ENCODE measurements at places on chromosomes 7 and 10.

GRCh38 chr10:30158325-30158960 is 99.1 kb upstream of the JCAD start:
- H3K4me3 ChIP-seq: no peak overlapping the region
- no peak overlapping the region for H3K27ac ChIP-seq
- no peak for DNase-seq
- H3K36me3 ChIP-seq: no peaks in the 10 kb centered on the region

DNA sequence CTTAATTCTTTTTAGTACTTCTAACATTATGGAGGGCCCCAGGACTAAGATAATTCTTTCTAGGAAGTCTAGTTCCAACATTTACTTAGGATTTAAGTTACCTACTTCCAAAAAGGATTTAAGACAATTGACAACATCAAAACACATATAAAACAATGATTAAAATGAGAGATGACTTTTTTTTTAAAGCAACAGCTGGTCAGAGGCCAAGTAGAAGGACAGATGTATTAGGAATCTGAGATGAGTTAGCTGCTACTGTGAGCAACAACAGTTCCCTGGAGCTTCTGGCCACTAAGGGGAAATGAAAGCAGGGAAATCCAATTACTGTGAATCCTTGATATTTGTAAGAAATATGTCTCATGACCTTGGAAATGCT is 222.3 kb downstream of the PHTF2 start:
- no peak overlapping the region for H3K27ac ChIP-seq
- DNase-seq: peak; percentile 33
- 0 out of 2 replicates have a peak overlapping the region, but pooled peaks have one; percentile 66 for H3K4me3 ChIP-seq
- H3K27me3 ChIP-seq: no peaks in the 10 kb centered on the region

DNA sequence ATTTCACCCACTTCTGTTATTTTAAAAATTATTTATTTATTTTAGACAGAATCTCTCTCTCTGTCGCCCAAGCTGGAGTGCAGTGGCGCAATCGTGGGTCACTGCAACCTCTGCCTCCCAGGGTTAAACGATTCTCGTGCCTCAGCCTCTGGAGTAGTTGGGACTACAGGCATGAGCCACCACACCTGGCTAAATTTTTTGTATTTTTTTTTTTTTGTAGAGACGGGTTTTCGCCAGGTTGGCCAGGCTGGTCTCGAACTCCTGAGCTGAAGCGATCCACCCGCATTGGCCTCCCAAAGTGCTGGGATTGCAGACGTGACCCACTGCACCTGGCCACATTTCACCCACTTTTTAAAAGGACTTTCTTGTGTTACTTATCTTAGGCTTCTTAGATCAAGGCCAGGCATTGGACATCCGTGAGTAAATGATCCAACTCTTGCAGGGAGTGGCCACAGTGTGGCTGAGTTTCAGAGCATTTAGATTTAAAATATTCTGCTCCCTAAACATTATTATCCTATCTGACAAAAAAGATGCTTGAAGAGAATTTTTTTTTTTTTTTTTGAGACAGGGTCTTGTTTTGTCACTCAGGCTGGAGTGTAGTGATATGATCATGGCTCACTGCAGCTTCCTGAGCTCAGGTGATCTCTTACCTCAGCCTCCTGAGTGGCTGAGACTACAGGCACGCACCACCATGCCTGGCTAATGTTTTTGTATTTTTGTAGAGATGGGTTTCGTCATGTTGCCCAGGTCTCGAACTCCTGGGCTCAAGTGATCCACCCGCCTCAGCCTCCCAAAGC is 14.4 kb downstream of the SNX10 start:
- H3K27ac ChIP-seq: no peak overlapping the region
- H3K4me3 ChIP-seq: no peak overlapping the region
- no peaks in the 10 kb centered on the region for H3K4me1 ChIP-seq
- DNase-seq: no peak
- 0 out of 2 replicates have a peak, but pooled peaks cover 12% of the 10 kb centered on the region for H3K27me3 ChIP-seq
- H3K36me3 ChIP-seq: no peaks in the 10 kb centered on the region

- H3K27ac ChIP-seq: peak overlapping the region; percentile 32
- peak overlapping the region; percentile 46 for H3K4me3 ChIP-seq
- H3K27me3 ChIP-seq: no peaks in the 10 kb centered on the region
- peaks cover 13% of the 10 kb centered on the region for H3K4me1 ChIP-seq
- DNase-seq: no peak
- no peaks in the 10 kb centered on the region for H3K36me3 ChIP-seq
Measured at GRCh38 chr7:94367949-94368348, 26.7 kb upstream of the COL1A2 start.

GRCh38 chr7:150969475-150969874 is 8.6 kb downstream of the KCNH2 start:
- no peak for DNase-seq

DNA sequence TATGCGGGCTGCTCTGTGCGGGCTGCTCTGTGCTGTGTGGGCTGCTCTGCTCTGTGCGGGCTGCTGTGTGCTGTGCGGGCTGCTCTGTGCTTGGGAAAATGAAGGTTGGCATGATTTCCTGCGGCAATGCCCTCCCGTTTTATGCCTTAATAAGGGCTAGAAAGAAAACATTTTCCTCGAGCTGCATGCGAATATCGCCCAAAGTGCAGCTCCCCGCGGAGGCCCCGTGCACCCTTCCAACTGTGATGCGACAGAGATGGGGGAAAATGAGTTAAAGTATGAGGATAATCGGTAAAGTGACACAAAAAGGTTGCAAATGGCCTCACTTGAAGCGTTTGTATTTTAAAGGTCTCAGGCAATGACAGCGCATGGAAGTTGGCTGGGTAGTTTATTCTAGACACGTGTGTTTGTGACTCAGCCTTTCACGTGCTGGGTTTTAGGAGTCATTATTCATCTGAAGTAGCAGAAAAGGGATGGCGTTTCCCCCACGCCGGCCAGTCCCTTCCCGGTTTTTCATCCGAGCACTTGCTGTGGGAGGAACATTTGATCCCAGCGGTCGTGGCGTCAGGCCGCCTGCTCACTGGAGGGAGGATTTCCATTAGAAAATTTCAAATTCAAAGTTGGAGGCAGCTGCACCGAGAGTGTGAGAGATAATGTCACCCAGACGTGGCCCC is 220.7 kb downstream of the ADARB2 start:
- no peak overlapping the region for H3K4me3 ChIP-seq
- no peak for DNase-seq
- no peaks in the 10 kb centered on the region for H3K4me1 ChIP-seq
- H3K27ac ChIP-seq: no peak overlapping the region
- no peaks in the 10 kb centered on the region for H3K27me3 ChIP-seq
- H3K36me3 ChIP-seq: no peaks in the 10 kb centered on the region

GRCh38 chr7:91465595-91466061 is 201.4 kb downstream of the FZD1 start:
- no peaks in the 10 kb centered on the region for H3K27me3 ChIP-seq
- H3K4me1 ChIP-seq: no peaks in the 10 kb centered on the region
- DNase-seq: no peak
- H3K36me3 ChIP-seq: no peaks in the 10 kb centered on the region
- H3K4me3 ChIP-seq: no peak overlapping the region
